Activated T-cell treated with anti-CD3 and anti-CD28 coated beads, Interleukin-2, amount 50 U/mL, for 24 hours (primary cell): ENCODE measurements at places on chromosomes 6 and 20.

- DNase-seq: no peak
These were observed 42.6 kb downstream of the TBC1D7 start for GRCh38 chr6:13285705-13286104.

GRCh38 chr6:134182528-134182927, 130.1 kb upstream of the SLC2A12 start:
- DNase-seq: no peak

GRCh38 chr6:21588481-21589351, 4.8 kb upstream of the SOX4 start:
- no peak for DNase-seq

DNA sequence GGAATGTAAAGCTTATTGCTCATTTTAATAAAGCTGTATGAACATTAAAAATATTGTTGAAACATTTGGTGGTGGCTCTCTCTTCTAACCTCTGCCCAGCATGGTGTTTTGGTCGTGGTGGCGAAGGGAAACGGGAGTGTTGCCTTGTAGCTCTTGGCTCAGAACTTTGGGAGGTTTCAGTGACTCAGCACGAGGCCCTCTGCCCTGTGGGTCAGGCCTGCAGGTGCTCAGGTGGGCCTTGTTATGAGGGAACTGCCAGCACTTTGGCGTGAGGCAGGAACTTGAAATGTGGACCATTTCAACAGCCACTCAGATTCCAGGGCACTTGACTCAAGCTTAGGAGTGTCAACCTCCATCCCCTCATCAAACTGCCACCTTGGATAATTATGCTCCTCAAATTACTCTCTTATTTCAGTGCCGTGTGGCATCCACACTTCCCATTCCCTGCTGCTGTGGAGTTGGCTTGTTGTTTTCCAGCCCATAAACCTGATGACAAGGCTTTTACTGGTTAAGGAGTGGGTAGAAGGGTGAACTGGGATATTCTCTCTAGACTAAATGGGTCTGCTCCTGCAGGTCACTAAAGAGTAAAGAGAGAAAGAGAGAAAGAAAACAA, 36.3 kb downstream of the PRDM1 start:
- no peak for DNase-seq

DNA sequence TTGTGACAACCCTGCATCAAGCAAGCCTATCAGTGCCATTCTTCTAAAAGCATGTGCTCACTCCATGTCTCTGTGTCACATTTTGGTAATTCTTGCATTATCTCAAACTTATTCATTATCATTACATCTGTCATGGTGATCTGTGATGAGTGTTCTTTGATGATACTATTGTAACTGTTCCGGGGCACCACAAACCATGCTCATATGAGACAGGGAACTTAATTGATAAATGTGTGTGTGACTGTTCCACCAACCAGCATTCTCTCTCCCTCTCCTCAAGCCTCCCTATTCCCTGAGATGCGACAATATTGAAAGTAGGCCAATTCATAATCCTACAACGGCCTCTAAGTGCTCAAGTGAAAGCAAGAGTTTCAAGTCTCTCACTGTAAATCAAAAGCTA, 4.0 kb downstream of the HUS1B start:
- no peak for DNase-seq

GRCh38 chr6:26199773-26200764, 112.8 kb downstream of the HFE start:
- DNase-seq: no peak

DNA sequence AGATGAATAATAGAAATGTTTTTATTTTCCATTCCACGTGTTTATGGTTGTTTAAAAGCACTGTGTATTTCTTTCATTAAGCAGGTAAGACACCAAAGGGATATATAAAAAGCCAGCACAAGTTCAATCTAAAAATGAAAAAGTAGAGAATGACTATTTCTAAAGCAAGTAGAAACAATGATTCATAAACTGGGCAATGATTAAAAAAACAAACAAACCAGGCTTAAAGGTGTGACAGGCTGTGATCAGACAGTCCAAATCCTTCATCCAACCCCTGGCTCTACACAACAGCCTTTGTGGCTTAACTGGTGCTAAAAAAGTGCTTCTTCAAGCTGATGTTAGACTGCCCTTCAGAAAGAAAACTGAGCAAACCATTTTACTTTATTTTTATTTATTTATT, 45.7 kb upstream of the TSHZ2 start:
- DNase-seq: no peak

DNA sequence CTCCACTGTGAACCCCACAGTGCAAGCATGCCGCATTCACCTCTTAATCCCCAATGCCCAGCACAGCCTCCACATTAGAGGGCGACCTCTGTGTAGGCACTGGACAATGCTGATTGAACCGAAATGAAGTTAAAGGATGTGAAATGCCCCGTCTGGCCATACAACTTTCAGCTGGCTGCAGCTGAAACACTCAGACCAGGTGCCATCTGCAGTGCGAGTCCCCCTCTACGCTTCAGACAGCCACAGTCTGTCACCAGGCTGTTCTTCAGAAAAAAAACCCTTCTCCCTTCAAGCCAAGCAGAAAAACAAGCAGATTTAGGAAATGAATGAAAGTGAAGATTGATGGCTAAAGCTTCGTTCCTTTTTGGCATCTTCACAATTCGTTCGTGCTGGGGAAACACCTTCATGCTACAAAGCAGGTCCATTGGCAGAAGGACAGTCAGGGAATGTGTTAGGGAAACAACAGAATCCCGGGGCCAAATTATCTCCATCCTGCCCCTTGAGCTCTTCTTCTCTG, 44.7 kb downstream of the TNFAIP3 start:
- DNase-seq: no peak

GRCh38 chr6:140274548-140274947, 900.1 kb upstream of the CITED2 start:
- DNase-seq: no peak
